ENCODE measurements at places on chromosomes 11 and 22. TPM values are rescaled to one million over a fixed set of nuclear protein-coding genes. Genes with fewer than 3 reads are reported as not detected.

Gene FDXACB1
- total RNA-seq, result 2.6 TPM

Gene PDE2A
- total RNA-seq, result 0.37 TPM

Gene LDHAL6A
- total RNA-seq, result not detected

Gene IL10RA
- total RNA-seq, result 0.37 TPM

Gene BIK
- not detected for total RNA-seq

Gene IGLL5
- not detected for total RNA-seq

Gene IGF2
- 0.59 TPM for total RNA-seq

Gene SLC17A6
- not detected for total RNA-seq

Gene NTM
- 2.6 TPM for total RNA-seq

Gene RAPSN
- not detected for total RNA-seq

Gene ABCG4
- under 0.01 TPM for total RNA-seq

Gene LARGE1
- 12.1 TPM for total RNA-seq

Gene OR6A2
- 0.59 TPM for total RNA-seq

Gene NXPE2
- total RNA-seq, result not detected

Gene MS4A3
- total RNA-seq, result not detected

Gene INPP5J
- total RNA-seq, result under 0.01 TPM

Gene TRIM49
- total RNA-seq, result not detected

Gene NNMT
- 193 TPM for total RNA-seq

Gene OR4D5
- not detected for total RNA-seq

Gene CLTCL1
- total RNA-seq, result 9.6 TPM

Gene EIF4ENIF1
- 9.2 TPM for total RNA-seq

Gene DCDC1
- total RNA-seq, result under 0.01 TPM
